Germinal center (tissue), 1 donor: ENCODE measurements at places on chromosomes 7 and 10.

GRCh38 chr10:21687266-21688008 is 153.4 kb downstream of the MLLT10 start:
- no peak for DNase-seq

- DNase-seq, result no peak
These were observed 35.1 kb downstream of the SMNDC1 start for GRCh38 chr10:110269374-110270318.

DNA sequence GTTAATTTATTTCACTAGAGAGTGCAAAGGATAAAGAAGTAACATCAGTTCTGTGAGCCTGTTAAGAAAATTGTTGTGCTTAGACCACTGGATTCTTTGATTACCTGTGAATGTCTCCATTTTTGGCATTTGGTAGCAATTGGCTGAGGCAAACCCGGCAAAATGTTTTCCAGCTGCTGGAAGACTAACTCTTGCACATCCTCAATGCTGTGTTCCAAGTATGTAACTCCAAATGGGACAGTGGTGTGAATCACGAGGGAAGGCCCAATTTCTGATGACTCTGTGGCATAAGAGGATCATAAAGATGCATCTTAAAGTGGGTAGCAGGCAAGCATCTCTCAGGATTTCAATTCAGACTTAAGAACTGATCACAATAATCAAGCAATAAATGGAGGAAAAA is 268.8 kb downstream of the RNLS start:
- DNase-seq, result no peak

- DNase-seq, result no peak
These were observed 522 bp downstream of the CCL24 start for GRCh38 chr7:75813084-75813483.

- DNase-seq, result no peak
These were observed 283.1 kb upstream of the NRP1 start for GRCh38 chr10:33617381-33618080.

DNA sequence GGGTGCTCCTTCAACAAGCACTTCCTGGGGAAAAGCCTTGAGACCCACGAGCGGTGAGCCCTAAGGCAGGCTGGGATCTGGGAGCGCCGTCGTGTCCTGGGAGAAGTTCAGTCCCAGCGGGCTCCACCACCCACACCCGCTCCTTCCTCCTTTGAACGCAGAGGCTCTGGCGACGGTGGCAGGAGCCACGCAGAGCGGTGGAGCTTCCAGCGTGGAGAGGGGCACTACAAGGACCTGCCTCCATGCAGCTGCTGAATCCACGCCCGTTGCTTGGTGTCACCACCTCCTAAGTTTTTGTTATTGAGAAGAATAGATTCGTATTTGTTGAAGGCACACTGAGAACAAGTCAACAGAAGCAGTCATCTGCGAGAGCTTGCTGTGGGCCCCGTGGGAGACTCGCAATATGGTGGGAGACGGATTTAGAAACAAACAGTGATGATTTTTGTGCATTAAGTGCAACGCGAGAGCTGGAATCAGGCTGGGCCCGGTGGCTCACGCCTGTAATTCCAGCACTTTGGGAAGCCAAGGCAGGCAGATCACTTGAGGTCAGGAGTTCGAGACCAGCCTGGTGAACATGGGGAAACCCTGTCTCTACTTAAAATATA is 60.1 kb upstream of the SDK1 start:
- no peak for DNase-seq

DNA sequence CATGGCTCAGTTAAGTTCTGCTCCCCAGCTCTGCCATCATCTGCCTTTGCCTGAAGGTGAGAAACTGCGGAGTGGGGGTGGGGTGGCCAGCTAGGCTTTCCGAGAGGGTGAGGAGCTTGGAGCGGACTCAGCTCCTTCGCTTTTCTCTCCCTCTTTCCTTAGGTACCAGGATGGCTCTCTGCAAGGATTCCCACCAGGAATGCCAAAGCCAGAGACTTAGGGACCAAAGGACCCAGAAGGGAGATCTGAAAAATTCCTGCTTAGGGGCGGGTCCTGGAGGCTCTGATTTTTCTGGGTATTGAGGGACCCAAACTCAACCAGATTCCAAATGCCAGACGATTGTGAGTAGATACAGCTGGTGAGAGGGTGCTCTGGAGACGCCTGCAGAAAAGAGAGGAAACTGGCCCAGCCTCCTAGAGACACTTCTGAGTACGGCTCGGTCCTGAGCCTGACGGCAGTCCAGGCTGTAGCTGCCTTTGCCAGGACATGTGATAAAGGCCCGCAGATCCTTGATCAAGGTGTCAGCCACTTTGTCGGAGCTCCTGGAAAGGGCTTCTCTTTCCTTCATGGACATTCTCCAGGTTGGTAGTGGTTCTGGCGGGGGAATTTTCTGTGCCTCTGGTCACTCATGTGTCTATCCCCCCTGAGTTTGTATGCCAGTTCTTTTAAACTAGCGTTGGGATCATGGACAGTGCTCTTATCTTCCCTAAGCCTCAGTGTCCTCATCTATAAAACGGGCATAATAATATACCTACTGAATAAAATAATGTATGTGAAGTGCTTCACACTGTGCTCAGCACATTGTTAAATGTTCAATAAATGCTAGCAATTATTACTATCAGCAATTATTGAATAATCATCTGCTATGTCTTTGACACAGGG is 42.5 kb upstream of the BTRC start:
- no peak for DNase-seq

DNA sequence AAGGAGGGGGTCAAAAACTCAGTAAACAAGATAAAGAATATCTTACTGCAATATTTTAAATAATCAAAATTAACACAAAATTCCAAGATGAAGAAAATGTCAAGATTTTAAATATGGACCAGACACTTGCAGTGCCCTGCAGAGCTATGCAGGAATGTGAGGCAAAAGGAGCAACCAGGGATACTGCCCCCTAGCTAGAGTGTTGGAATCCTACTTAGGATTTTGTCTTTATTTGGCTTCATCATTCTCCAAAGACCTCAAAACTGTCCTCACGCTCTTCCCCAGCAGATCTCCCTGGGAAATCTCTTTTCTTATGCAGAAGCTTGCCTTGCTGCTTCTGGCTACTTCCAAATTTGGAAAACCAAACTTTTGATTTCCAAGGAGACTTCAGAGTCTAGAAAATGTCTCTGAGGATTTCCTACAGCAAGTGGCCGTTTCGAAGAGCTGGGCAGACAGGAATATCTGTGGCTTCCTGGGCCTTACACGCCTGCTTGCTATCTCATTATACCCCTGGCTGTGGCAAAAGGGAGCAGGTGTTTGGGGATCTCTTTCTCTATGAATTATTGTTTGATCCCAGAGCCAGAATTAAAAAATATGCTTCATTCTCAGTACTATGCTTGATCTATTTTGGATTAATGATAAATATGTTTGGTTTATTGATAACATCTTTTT is 232.2 kb upstream of the BMPER start:
- DNase-seq, result no peak

DNA sequence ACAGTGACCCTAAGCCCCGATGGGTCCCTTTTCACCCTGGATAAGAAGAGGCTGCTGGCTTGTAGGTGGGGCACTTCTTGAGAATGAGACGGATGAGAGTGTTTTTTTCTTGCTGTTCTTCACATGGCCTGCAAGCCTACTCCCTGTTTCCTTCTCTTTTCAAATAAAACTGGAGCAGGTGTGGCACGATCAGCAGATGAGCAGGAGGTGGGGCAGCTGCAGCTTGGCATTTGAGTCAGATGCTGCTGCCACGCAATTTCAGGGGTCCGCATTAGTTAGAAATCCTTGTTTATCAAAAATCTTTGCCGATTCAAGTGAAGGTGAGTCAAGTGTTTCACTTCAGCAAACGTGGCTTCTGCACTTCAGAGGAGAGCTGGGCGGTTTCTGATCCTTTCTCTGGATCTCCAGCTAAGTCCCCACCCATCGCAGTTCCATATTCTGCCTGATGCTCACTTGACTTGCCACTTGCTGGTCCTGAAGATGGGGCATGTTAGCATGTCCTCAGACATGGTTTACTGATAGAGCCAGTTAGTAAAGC is 20.8 kb downstream of the WDFY4 start:
- no peak for DNase-seq

GRCh38 chr10:104324931-104325330 is 13.3 kb downstream of the ITPRIP start:
- no peak for DNase-seq

DNA sequence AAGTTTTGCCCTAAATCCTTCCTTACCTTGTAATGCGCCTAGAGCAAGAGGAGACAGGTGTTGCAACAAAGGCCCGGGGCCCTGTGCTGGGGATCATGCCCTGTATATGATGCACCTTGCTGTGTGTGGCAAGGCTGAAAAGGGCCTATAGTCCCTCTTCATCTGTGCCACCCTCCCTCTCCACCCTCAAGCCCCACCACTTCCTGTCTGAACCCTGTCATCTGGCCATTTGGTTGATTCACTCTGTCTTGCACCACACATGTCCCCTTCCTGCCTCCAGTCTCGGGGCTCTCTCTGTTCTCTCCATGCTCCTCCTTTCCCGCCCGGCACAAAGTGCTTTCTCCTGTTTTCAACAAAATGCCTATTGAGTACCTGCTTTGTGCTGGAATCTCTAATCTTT is 11.5 kb upstream of the MALSU1 start:
- no peak for DNase-seq

DNA sequence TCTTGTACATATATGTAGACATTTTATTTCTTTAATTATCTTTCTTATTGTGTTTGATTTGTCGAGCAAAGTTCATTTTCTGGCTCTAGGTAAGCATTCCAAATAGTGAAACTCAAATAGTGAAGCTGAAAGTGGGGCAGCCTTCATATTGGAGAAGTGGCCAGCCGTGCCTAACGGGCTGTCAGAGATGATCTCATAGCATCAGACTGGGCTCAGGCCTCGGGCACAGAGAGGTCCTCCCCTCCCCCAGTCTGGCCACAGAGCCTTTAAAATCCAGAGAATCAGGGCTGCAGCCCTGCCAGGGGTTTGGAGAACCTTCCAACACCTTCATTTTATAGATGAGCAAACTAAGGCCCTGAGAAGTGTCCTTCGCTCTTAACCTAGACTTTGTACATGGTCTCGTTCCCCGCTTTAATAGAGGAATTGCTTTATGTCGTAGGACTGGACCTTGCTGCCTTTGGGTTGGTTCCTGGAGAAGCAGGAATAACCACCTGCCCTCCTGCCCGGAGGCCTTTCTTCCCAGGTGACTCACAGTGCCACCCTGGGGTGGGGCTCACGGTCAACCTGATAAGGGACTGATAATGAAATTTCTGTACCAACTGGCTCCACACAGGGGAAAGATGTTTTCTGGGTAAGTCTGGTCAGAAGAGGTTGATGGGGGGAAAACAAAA is 7.3 kb downstream of the TSPAN15 start:
- no peak for DNase-seq

DNA sequence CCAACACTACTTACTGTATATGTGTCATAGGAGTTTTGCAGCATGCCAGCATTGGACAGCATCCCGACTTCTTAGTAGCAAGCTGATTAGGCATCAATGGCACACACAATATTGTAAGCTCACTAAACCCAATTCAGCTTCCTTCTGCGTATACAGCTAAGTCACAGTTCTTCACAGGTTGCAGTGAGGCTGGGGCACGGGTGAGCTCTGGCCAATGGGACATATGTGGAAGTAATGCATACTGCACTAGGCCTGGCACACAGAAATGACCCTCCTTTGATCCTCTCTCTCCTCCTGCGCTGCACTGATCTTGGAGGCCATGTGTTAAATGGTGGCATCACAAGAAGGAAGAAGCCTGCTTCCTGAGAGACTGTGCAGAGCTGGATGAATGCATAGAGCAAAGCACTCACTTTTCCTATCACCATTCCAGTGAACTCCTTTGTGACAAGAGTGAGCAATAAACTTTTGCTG is 11.9 kb downstream of the RAB11FIP2 start:
- no peak for DNase-seq

- no peak for DNase-seq
These were observed 133.7 kb downstream of the PTPRZ1 start for GRCh38 chr7:122006687-122007086.

DNA sequence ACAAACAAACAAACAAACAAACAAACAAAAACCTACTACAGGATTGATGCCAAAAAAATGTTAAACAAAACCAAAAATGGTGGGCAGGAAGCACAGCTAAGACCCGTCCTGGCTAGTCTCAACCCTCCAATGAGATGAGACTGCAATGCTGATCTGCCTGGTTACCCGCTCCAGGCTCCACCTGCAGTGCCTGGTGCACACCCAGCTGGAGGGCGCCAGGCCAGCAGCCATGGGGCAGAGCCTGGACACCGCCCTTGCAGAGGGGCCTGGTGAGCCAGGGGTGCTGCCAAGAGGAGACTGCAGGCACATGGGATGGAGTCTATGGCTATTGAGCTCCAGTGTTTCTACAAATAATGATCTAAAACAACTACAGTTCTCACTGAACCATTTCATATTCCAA is 107.0 kb downstream of the LARP4B start:
- DNase-seq, result no peak

DNA sequence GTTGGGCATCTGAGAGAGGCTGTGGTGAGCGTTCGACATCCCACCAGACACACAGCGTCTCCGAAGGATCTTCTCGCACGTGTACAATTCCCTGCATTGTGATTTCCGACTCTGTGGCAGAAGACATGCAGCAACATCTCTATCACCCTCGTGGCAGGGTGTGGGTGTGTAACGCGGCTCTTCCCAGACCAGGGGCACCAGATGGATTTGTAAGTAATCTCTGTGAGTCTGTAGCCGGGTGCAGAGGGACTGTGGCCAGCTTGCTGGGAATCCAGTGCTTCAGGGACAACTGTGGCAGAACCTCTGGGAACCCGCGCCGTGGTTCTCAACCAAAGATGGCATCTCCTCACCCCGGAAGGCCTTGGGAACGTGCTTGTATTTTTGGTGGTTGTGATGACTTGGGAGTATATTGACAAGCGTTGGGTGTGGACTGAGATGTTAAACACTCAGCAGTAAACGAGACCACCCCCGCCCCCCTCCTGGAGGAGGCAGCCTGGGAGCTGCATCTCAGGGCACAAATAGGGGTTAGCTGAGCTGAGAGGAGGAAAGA is 21.2 kb downstream of the FOXL3 start:
- no peak for DNase-seq

GRCh38 chr7:63047061-63047460 is 951.6 kb upstream of the ZNF722 start:
- no peak for DNase-seq

- DNase-seq, result peak; percentile 84
These were observed 1.7 kb upstream of the GIMAP8 start for GRCh38 chr7:150448789-150449147.

DNA sequence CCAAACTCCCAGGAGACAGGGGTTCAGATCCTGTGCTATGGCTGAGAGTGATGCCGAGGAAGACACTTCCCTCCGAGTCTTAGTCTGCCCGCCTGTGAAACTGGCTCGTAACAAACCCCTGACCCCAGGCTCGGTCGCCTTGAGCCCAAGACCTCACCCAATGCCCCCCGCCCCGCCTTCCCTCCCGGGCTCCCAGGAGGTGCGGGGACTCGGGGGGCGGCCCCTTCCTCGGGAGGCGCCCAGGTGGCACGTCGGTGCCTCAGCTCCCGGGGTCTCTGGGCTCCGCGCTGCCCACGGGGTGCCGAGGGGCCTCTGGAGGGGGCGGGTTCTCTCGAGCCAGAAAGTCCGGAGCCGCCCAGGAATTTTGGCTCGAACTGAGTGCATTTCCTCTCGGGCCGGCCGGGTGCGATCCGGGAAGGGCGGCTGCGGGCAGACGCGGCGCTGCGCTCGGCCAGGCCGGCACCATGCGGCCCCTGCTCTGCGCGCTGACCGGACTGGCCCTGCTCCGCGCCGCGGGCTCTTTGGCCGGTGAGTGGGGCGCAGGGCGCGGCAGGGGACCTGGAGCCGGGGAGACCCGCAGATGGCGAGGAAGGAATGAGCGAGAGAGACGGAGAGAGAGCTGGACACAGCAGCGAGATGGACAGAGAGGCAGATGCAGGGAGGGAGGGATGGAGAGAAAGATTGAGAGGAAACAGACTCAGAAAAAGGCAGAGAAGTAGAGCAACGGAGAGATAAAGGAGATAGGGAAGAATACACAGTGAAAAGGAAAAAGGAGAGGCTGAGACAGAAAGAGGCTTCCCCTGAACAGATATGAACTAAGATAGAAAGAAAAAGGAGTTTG is at the start of gene PLAC9:
PLAC9 (plus strand) TSS at position 432 of the 841 bp plus-strand sequence; CDS start at position 465, 33 bp downstream.
- DNase-seq, result no peak
